ENCODE measurements at places on chromosomes 7 and 10. TPM values are rescaled to one million over a fixed set of nuclear protein-coding genes. Genes with fewer than 3 reads are reported as not detected.

The ZNF239 gene
- 1.8 TPM for total RNA-seq

The DKK1 gene
- total RNA-seq: 0.90 TPM

The CDH23 gene
- total RNA-seq: 0.29 TPM

The FZD1 gene
- total RNA-seq: 3.1 TPM

DNA sequence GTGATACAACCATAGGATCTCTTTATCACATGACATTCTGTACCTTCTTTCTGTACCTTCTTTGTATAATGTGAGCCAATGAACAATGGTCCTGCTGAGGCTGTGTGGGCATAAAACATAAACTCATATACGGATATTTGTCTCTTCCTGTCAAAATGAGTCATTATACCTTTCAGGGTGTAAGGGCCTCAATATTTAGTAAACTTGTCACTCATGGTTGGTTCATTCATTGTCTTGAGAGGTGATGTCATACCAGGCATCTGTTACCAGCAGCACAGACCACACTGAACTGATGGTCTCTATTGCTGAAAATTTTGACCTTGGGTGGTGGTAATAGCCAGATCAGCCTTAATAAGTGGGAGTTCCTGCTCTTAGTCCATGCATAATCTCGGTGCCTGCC is 287.6 kb upstream of the TPK1 start:
- no peak for DNase-seq

DNA sequence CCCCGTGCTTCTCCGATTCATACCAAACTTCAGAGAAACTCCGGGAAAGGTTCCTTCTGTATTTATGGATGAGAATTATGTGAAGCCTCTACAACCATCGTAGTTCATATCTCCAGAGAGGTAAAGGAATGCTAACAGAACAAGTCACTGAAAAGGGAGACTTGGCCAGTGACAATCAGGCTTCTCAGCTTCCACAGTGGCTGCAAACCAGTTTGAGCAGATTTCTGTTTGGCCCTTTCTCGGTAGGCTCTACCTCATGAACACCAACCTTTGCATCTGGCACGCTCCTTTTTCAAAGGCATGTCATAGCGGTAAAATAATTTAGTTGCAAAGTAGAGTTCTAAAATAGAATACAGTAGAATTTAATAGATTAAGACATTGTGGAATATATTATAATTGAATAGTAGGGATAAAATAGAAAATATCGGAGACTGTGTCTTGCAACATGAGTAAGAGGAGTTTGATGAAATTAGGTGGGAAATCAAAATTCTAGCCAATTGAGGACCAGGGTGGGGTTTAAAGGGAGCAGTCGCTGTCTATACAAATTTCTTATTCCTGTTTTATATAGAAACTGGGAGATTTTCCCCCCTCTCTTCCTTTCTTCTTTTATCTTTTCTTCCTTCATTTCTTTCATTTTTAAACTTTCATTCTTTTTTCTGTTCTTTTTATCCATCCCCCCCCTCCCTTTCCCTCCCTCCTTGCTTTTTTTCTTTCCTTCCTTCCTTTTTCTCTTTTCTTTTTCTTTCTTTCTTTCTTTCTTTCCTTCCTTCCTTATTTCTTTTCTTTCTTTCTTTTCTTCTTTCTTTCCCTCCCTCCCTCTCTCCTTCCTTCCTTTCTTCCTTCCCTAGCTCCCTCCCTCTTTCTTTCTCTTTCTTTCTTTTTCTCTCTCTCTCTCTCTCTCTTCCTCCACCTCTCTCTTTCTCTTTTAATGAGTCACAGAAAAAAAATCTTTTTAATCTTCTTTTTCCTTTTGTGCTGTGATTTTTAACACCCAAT is 161.5 kb upstream of the KLF6 start:
- DNase-seq: no peak

- no peak for DNase-seq
Measured at GRCh38 chr7:152866125-152866524, 106.6 kb downstream of the ACTR3B start.

- DNase-seq: no peak
Measured at GRCh38 chr10:47266602-47267001, 33.4 kb upstream of the GDF10 start.

DNA sequence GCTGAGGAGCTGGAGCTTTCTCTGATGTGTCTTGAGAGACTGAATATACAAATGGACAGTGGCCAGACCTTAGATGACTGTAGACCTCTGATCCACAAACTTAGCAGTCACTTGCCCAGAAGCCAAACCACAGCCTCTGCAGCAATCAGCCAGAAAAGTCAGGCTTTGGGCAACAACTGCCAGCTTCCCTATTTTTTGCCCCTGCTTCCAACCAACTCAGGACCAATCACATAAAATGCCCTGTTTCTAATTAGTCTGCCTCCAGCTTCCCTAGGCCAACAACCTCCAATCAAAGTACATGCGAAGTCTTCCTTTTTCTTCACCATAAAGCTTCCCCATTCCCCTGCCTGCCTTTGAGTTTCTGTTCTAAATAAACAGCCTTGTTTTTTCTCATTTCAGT is 37.8 kb upstream of the CACUL1 start:
- DNase-seq: no peak
